CD4-positive, alpha-beta T cell (primary cell): ENCODE measurements at places on chromosomes 5 and 9. TPM values are rescaled to one million over a fixed set of nuclear protein-coding genes. Genes with fewer than 3 reads are reported as not detected.

GRCh38 chr5:36096486-36096885 lies 29.8 kb upstream of the UGT3A2 start:
- no peak for DNase-seq

- DNase-seq, result no peak
These were observed 141.2 kb downstream of the PARP8 start for GRCh38 chr5:50807661-50808060.

- DNase-seq, result no peak
These were observed 144.5 kb downstream of the SEC61B start for GRCh38 chr9:99366621-99367020.

DNA sequence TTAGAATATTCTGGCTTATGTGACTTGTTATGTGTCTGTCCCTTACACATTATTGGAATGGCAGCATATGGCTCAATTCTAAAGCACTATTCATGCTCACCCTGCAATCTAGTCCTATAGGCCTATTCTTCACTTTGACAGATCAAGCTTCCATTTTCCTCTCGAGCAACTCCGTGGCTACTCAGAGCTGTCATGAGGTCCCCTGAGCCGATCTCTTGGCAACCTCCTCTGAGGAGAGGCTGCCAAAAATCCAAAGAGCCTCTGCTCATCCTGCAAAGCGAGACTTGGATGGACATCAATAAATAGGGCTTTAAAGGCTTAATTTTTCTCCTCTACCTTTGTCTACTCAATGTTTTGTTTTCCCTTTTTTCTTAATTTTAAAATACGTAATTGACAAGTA lies 163.8 kb downstream of the GABRB2 start:
- DNase-seq, result no peak

DNA sequence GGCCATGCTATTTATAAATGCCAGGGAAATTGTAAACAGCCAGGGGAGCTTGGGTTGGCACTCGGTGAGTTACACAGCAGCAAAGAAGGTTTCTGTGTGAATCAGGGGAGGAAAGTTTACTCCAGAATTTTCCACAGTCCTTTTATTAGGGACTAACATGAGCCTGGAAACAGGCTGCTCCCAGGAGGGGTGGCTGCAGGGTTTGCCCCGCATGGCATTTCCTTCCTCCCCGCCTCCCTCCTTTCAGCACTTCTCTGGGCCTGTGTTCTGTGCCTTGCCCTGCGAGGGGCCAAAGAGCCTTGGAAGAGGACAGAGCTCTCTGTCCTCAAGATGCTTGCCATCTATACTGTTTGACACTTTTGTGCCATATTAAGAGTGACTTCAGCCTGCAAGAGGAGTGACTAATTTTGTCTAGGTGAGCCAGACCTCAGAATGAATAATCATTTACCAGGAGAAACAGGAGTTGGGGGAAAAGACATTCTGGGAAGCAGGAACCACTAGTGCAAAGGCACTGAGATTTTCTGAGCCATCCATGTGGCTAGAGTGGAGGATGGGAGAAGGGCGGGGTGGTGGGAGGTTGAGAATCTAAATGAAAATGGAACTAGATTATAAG lies 1.8 kb downstream of the GSN start:
- no peak for DNase-seq

- DNase-seq, result no peak
These were observed 55.5 kb upstream of the ZNF354A start for GRCh38 chr5:178785999-178786398.

- DNase-seq, result no peak
These were observed 41.8 kb downstream of the NUP214 start for GRCh38 chr9:131167146-131167692.

DNA sequence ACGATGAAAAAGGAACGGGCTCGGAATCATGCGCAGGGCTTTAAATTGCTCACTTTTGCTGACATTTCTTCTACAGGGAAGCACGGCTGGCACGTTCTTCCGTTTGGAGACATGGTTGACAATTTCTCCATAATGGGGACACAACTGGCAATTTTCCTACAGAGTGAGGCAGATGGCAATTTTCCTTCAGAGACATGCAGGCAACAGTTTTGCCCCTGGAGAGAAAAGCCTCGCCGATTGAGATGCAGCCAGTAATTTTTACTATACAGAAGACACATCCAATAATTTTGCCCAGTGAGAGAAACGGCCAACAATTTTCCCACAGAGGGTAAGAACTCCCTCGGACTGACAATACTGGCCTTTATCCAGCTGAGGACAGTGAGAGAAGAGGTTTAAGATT lies 90.9 kb upstream of the GPR151 start:
- no peak for DNase-seq

- no peak for DNase-seq
These were observed 51.3 kb upstream of the GOLPH3 start for GRCh38 chr5:32225445-32225844.

Gene BASP1
- total RNA-seq, result 0.70 TPM

Gene ZNF883
- total RNA-seq, result 0.31 TPM

DNA sequence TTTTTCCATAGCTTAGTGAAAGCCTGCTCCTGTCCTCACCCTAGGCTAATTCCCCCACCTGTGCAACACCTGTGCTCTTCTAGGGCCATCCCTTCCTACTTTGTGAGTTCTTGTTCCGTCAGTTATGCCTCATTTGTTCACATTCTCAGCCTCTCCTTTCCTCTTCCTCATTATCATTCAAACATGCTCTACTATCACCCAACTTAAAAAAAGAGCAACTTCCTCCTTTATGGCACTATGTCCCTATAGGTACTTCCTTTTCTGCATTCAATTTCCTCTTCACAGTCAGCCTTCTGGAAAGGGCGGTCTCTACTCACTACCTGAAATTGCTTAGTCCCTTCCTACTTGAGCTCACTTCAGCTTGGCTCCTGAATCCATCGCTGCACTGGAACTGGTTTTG lies 111.8 kb upstream of the LHFPL2 start:
- no peak for DNase-seq

DNA sequence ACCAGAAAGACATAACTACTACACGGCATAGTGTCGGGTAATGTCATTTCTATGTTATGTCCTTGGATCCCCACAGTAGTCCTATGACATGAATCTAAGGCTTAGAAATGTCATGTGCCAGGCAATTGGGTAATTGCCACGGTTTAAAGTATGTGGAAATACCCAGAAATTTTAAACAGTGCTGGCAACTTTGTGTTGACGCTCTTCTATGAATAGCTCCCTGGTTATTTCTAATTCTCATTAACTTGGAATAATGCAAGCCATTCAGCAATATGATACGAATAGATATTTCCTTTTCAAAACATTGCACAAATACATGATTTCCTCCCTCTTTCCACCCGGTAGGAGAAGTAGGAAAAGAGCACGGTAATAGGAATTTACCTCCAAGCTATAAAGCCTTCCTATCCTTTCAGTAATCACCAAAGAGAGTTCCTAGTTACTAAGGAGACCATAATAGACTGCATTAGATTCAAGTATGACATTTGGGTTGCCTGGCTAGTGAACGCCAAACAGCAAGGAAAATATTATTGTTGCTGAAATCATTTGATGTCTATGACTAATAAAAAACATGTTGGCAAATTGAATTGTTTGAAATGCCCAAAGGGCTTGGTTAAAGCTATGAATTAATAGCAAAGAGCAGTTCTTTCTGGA lies 168.4 kb downstream of the CCDC192 start:
- no peak for DNase-seq

DNA sequence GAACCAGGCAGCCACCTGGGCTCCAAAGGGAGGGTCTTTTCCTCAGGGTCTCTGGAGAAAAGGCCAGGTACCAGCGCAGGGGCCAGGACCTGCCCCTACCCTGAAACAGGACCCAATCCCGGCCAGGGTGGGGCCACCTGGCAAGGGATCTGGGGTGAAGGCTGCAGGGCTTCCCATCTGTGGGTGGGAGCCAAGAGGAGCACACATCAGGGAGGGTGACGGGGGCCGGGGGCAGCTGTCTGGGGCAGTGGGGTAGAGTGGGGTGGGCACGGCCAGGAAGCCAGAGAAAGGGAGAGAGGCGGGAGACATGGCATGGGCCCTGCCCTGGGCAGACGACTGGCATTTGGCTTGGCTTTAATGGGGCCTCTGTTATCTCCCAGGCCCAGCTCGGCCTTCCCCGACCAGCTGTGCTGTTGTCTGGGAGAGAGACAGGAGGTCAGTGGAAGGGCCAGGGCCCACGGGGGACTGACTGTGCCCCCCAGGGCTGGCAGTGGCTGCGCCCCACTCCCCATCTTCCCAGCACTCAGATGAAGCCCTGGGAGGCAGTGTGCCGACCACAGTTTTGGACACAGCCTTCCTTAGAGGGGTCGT lies 57.2 kb upstream of the RNF130 start:
- DNase-seq, result no peak

Gene ZCCHC10
- 17.7 TPM for total RNA-seq

DNA sequence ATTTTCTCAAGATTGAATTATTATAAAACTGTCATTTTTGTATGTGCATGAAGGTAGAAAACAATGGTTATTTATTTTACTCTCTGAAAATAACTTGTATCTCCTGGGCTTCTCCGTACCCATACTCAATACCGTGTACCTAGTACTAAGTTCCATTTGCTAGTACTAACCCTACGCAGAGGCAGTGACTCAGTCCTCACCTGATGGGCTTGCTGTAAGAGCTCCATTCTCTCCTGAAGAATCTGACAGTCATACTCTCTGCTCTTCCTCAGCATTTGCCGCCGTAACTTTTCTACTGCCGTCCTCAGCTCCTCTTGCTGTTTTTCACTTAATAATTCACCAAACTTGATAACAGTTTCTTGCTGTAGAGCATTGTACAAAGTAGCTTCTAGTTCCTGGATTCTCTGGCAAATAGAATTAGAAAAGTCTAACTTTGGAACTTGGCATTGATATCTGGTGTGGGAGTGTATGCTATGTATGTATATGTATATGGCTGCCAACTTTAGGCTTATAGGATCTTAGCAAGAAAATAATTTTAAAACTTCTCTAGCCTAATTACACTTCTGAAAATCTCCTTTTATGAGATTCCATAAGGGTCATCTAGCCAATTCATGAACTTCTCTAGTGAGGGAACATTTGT lies 108.0 kb upstream of the DPYSL3 start:
- no peak for DNase-seq

- no peak for DNase-seq
These were observed at the start of gene SH3RF2 for GRCh38 chr5:145936401-145937131. Gene SH3RF2 (plus strand): TSS chr5:145936578. CDS start chr5:145937929, 1,351 bp downstream.

GRCh38 chr5:132770476-132771159 lies 6.4 kb downstream of the SEPTIN8 start:
- DNase-seq, result no peak

GRCh38 chr5:21807953-21808352 lies 1045.2 kb downstream of the CDH12 start:
- DNase-seq, result no peak

GRCh38 chr5:178216088-178216534 lies 11.8 kb downstream of the HNRNPAB start:
- DNase-seq, result no peak

Gene AOPEP
- total RNA-seq, result 6.9 TPM

DNA sequence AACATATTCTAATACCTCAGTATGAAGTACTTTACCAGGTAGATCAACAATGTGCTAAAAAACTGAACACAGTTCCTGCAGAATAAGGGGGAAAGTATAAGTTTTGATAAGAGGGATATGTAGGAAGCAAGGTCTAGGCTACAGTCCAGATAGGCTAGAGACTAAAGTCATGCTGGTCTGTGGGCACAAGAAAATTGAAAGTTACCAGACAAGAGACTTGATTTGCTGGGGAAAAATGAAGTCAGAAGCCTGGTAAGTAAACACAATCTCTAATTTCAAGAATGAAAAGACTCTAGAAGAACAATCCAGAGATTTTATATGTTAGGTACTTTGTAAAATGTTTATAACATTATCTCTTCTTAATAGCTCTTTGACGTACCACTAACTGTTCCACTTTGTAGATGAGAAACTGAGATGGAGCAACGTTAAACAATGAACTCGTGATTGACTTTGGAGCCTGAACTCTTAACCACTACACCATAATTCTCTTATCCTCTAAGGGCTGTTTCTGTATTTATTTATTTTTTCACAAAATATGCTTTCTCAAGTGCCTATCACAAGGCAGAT lies 19.5 kb downstream of the ADAMTS6 start:
- DNase-seq, result no peak

DNA sequence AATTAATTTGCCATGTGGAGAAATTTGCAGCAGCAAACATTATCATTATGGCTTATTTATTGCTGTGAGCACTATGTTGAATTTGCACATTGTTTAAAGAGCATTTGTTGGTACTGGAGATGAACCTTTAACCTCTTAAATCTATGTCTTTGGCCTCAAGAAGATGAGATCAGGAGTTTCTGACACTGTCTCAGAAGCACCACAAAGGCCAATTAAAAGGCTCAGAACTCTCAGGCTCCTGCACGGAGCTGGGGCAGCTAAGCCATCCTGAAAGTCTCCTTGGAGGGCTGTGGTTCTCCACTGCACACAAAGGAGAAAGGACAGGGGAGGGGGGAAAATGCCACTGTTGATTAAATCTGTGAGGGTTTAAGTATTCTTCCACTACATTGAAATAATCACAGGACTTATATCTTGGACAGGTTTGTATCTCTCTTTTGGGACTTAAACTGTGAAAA lies 33.1 kb downstream of the ZNF366 start:
- no peak for DNase-seq

GRCh38 chr5:168881427-168882149 lies 302.4 kb upstream of the PANK3 start:
- no peak for DNase-seq

GRCh38 chr9:72292256-72292682 lies 72.7 kb downstream of the ZFAND5 start:
- DNase-seq, result peak; percentile 51

GRCh38 chr5:68252673-68253623 lies 37.4 kb downstream of the PIK3R1 start:
- DNase-seq, result peak; percentile 66

DNA sequence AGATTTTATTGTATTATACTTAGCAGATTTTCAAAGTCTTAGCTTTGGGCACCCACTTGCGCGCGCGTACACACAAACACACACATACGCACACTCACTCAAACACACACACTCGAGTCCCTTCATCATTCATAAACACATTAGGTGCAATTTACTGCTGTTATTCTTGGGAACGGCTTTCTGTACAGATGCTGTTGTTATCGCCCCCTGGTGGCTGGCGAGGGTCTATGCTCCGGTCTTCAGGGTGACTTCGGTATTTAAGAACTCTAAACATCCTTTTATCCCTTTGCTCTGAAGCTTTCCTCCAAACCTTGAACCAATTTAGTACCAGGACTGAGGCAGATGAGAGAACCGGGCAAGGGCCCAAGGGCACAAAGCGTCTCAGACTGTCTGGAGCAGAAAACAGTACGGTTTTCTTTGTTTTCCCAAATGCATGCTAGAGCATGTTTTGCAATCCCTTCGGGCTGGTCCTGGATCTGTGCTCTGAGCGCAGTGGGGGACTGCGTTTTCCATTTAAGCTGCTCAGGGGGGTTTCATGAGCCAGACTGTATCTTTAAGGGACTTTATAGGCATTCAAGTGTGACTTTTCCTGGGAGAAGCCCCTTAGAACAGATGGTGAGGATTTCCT lies 1.7 kb upstream of the SLIT3 start:
- DNase-seq, result peak; percentile 7

DNA sequence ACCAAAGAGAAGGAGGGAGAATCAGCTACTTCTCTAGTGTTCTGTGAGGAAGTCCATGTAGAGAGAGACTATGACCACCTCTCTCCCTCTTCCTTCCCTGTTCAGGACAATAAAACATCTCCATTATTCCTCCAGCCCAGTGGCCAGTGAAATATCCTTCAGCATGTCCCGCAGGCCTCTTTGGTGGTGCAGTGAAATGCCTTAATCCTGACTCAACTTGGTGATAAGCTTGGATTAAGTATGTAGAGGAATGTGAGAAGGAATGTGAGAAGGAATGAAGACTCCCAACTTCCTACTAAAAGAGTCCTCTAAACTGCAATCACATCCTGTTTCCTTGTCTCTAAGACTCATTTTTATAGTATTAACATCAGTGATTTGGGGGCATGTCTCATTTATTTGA lies 167.3 kb downstream of the TRPM3 start:
- DNase-seq, result no peak

GRCh38 chr5:142317753-142318152 lies 7.1 kb downstream of the SPRY4 start:
- no peak for DNase-seq
